Stimulated activated CD4-positive, alpha-beta T cell treated with anti-CD3 and anti-CD28 coated beads, Interleukin-15, amount 100 ng/mL, for 24 hours (primary cell): ENCODE measurements at places on chromosomes 11 and 22.
A peak's percentile ranks its signal among the peaks of the same experiment; 100 is the strongest.

GRCh38 chr11:46493791-46494190, 100.0 kb downstream of the AMBRA1 start:
- no peak for DNase-seq

DNA sequence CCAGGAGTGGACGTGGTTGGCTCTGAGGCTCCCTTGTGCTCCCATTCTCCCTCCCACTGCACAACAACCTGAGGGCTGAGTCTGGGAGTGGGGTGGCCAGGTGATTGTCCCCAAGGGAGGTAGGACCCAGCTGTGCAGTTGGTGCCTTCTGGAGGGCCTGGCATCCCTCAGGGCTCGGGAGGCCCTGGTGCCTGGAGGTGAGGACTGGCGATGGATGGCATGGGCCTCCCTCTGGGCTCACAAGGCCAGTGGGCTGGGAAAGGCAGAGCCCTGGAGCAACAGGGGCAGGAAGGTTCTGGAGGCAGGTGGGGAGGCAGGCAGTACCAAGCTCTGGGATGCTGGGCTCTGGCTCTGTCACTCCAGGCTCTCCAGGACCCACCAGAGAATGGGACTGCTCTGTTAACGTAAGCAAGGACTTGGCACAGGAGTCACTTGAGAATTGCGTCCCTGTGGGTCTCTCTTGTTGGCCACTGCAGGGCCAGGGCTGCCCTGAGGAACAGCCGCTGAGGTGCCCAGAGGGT, 114.2 kb downstream of the KCNQ1OT1 start:
- DNase-seq, result no peak

GRCh38 chr11:113315811-113316210, 1.4 kb downstream of the TTC12 start:
- no peak for DNase-seq

DNA sequence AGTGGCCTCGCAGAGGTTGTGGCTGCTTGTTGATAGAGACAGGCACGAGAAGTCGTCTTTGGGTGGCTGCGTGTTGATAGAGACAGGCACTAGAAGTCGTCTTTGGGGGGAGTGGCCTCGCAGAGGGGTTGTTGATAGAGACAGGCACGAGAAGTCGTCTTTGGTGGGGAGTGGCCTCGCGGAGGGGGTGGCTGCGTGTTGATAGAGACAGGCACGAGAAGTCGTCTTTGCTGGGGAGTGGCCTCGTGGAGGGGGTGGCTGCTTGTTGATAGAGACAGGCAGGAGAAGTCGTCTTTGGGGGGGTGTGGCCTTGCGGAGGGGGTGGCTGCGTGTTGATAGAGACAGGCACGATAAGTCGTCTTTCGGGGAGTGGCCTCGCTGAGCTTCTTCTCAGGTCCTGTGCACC, 328.8 kb downstream of the TBC1D22A start:
- peak; percentile 13 for DNase-seq
